Thyroid gland (tissue), 4 donors: ENCODE measurements at places on chromosomes 5 and 9. TPM values are rescaled to one million over a fixed set of nuclear protein-coding genes. Genes with fewer than 3 reads are reported as not detected.

DNA sequence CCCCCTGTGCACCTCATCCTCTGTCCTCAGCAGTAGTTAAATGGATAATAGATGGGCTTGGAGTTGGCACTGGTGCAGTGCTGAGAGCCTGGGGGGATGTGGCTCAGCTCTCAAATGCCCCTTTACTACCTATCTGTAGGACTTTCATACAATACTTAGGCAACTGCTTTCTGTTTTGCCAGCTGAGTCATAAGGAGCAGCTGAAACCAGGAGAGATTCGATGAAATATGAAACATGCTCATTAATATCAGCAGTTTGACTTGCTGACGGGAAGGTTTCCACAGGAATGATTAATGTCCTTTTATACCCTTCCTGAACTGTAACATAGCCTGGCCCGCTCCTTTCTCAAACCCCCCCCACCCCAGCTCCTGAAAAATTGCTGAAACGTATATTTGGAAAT, 142.6 kb downstream of the SAXO1 start:
- DNase-seq: no peak

- DNase-seq: no peak
Observed at GRCh38 chr5:372996-373709, 51.6 kb downstream of the AHRR start.

DNA sequence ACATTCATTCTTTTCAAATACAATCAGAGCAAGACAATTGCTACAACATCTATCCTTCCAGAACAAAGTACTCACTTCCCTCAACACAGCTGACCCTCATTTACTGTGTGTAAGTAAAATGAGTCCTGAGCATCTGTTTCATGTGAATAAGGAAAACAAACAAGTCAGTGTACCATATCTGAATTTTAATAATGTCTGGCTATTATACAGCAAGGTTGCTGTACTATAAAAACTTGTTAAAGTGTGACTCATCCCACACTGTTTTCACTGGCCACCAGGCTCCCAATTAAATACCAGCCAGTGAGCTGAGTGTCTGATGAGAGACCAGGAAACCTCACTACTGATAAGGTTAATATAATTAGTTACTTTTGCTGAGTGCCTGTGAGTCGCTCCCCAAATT, 339.8 kb downstream of the AGTPBP1 start:
- no peak for DNase-seq

GRCh38 chr9:129637102-129637501, 4.8 kb downstream of the ASB6 start:
- DNase-seq: no peak

TGFBR1 gene
- total RNA-seq: 33.9 TPM
